Breast epithelium (tissue), 4 donors: ENCODE measurements at places on chromosomes 3 and 15. TPM values are rescaled to one million over a fixed set of nuclear protein-coding genes. Genes with fewer than 3 reads are reported as not detected.

Gene WNT5A
- 7.0 TPM for total RNA-seq

Gene MST1R
- total RNA-seq = 7.5 TPM

Gene ARPC4
- 117 TPM for total RNA-seq

Gene FRMD5
- 0.66 TPM for total RNA-seq

Gene MOBP
- total RNA-seq = under 0.01 TPM

Gene C3orf49
- not detected for total RNA-seq

Gene SLC6A20
- total RNA-seq = 1.2 TPM

Gene CYP1A1
- 4.8 TPM for total RNA-seq

- DNase-seq = peak; percentile 69
These were observed 11.4 kb upstream of the SLC6A6 start for GRCh38 chr3:14391033-14391432.

DNA sequence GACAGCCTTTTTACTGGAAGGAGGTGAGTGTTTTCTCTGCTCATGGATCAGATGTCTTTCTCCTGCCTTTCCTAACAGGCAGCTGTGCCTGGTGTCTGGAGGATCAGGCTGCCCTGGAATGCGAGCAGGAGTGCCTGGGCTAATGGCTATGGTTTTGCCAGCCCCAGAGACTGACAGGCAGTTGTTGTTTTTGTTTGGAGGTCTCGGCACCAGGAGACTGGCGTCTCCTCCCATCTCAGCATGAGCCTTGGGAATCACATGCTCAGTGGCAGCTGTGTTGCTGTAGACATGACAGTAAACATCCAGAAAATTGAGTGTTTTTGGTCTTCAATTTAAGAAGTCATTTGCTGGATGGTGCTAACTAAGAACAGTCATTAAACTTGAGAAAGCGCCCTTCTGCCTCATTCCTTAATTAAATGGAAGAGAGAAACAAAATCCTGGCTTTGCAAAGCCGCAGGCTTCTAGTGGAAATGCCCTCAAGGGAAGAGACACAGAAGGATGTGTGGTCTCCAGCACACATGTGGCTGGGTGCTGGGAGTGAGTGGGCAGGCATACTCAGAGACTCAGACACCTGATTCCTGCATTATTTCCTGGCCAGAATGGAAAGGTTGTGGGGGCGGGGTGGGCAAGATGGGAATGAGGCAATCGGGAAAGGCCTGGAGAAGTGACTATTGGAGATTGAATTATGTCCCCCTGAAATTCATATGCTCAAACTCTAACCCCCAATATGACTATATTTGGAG, 97.0 kb upstream of the NMNAT3 start:
- no peak for DNase-seq

- DNase-seq = no peak
These were observed 155.2 kb upstream of the UBE2E1 start for GRCh38 chr3:23650371-23651140.

- no peak for DNase-seq
These were observed 3.1 kb downstream of the CMC1 start for GRCh38 chr3:28244491-28244890.

GRCh38 chr15:100628746-100629145, 26.4 kb downstream of the ASB7 start:
- DNase-seq = no peak

- no peak for DNase-seq
These were observed 13.1 kb downstream of the ZBTB47 start for GRCh38 chr3:42666577-42666998.

GRCh38 chr3:16236856-16237393, 27.8 kb downstream of the DPH3 start:
- no peak for DNase-seq

DNA sequence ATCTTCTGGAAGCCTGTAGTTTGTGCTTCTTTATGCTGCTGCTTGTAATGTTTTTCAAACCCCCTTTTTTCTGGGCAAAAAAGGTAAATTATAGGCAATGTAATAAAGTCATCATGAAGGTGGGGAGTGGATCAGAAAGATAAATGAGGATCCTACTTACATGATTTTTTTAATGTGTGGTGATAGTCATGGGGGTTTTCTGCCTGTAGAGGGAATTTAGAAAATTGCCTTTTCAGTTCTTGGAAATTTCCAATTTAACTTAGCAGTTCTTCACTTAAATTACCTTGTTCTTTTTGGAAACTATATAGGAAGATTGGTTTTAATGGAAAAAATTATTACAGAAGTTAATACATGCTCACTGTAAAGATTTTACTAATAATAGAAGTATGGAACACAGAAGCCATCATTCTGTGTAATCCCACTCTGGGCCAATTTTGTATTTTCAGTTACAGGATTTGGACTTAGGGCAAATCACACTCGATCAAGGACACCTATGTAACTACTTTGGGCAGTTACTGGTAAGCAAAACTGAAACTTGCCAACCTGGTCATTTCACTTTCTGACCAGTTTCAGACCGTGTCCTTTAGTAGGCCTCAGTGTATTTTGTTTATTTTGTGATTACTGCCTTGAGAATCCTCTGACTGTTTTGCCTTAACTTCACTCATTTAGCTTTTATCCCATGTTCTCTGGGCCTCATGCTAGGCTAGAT, 10.5 kb upstream of the SCAANT1 start:
- no peak for DNase-seq

- no peak for DNase-seq
These were observed 280.2 kb upstream of the STT3B start for GRCh38 chr3:31252216-31253185.

GRCh38 chr15:41482110-41482877, 11.4 kb upstream of the ITPKA start:
- no peak for DNase-seq

DNA sequence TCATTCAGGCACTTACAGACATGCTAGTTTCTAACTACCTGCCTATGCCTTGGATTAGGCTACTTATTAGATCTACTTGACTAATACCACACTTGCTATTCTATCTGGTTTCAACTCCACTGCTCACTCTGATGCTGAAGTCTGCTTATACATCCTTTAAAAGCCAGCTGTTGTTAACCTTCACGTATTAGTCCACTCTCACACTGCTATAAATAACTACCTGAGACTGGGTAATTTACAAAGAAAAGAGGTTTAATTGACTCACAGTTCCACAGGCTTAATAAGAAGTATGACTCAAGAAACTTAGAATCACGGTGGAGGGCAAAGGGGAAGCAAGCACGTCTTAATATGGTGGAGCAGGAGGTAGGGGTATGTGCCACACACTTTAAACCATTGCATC, 47.7 kb upstream of the ANKRD28 start:
- no peak for DNase-seq

DNA sequence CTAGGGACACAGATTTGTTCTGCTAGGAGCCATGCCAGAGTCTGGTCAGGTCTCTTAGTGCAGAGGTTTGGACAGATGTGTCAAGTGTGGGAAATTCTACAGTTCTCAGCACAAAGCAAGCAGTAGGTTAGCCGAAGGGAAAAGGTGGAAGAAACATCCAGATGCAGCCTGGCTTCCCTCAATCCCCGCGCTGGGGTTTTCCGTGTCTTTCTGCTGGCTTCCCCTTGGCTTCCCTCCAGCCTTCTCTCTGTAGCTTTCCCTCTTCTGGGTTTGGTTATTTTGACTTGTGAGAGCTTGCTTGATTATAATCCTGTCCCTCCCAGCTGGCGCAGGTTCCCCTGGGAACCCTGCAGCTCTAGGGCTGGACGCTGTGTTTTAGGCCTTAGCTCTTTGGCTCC, 4.1 kb downstream of the TF start:
- DNase-seq = no peak

- DNase-seq = no peak
These were observed at the start of gene ATP13A4 for GRCh38 chr3:193554811-193555210. Gene ATP13A4, minus strand, starts transcription at chr3:193554895. Its CDS starts 96 bp downstream, at chr3:193554799.
